Fibroblast of villous mesenchyme (primary cell): ENCODE measurements at places on chromosomes 1 and 21. TPM values are rescaled to one million over a fixed set of nuclear protein-coding genes. Genes with fewer than 3 reads are reported as not detected.
A peak's percentile ranks its signal among the peaks of the same experiment; 100 is the strongest.

- DNase-seq: no peak
These were observed 15.2 kb upstream of the ADAMTSL4 start for GRCh38 chr1:150534002-150534401.

GRCh38 chr1:151620286-151620685, 8.4 kb downstream of the SNX27 start:
- DNase-seq: peak; percentile 86

Gene PLA2G2F
- total RNA-seq: not detected in 2 replicates

Gene FOXO6
- total RNA-seq: not detected in 2 replicates

Gene CLK2
- 19.3 and 21.6 TPM in 2 replicates for total RNA-seq
